ENCODE measurements at places on chromosomes 16 and 17.

DNA sequence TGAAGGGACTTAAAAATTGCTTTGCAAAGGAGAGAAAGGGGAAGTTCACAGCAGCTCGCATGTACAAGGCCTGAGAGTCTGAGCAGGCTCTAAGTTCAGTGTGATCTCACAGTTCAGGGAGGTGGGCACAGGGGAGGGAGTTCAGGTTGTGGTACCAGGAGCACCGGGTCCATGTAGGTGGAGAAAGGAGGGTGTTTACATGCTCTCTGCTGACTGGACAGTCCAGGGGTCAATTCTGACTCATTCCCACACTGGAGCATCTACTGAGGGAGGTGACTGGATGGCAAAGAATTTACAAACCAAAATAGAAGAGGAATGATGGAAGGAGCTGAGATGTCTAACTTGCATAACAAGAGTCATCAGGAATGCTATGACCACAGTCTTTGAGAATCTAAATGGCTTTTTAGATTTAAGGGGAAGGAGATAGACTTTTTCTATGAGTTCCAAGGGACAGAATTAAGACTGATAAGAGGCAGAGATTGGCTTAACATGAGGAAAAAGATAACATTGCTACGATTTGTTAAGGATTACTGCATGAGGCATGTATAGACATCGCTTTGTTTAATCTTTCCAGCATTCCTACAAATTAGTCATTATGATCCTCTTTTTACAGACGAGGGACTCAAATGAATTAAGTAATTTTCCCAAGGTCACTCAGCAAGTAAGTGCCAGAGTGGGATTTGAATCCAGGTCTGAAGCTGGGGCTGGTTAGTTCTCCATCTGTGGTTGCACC lies 29.9 kb downstream of the MIS12 start:
- no peak for DNase-seq

DNA sequence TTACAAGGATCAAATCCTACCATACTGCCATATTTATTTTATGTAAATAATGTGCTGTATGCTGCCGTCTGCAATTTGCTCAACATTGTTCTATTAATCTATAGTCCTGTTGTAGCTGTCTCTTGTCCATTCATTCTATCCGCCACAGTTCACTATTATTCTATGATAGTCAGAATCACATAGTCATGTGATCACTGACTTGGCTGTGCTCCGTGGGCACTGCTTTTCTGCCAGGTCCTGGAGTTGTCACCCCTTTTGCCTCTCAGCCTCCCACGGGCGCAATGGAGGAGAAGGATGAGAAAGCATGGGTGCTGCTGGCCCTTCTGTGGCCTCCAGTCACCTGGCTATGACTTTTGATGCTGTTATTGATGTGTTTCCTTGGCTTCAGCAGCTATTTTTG lies 37.3 kb upstream of the ANKFY1 start:
- no peak for DNase-seq

GRCh38 chr17:16491703-16492612 lies at the start of gene LRRC75A:
LRRC75A (minus strand) TSS chr17:16492193; CDS start chr17:16491990, 203 bp downstream.
- DNase-seq, result peak; percentile 29

- no peak for DNase-seq
Measured at GRCh38 chr17:17711641-17712162, 30.4 kb downstream of the RAI1 start.

GRCh38 chr16:84086341-84086740 lies 30.4 kb downstream of the MBTPS1 start:
- no peak for DNase-seq

GRCh38 chr16:89330177-89330856 lies 112.8 kb downstream of the ZNF778 start:
- no peak for DNase-seq

DNA sequence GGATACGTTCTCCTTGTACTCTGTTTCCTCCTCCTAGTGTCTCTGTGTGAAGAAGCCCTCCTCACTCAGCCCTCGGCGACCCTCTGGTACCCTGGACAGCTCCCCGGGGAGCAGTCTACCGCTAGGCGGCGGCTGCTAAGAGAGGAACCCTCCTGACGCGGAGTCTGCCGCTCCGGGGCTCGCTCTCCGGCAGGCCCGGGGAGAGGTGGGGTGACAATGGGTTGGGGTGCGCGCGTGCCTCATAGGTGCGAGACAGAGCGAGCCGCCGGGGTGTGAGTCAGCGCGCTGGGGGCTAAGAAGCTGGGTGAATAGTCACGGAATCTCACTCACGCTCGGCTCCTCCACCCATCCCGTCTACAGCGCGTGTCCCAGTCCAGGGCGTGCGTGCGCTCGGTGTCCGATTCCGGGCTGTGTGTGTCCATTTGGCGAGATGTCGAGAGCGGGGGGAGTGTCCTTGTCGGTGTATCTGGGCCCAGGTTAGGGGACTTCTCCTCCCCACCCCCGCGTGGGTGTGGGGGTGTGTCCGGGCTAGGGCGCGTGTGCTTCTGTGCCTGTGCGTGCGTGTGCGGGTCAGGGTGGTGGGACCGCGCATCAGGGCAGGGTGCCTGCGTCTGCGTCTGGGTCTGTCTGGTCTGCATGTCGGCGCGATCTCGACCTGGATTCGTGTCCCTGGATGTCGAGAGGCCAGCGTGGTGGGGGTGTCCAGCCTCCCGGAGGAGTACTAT lies 577 bp upstream of the HS3ST2 start:
- DNase-seq, result peak; percentile 5

- DNase-seq, result no peak
Measured at GRCh38 chr17:17189559-17189958, 16.6 kb downstream of the PLD6 start.

DNA sequence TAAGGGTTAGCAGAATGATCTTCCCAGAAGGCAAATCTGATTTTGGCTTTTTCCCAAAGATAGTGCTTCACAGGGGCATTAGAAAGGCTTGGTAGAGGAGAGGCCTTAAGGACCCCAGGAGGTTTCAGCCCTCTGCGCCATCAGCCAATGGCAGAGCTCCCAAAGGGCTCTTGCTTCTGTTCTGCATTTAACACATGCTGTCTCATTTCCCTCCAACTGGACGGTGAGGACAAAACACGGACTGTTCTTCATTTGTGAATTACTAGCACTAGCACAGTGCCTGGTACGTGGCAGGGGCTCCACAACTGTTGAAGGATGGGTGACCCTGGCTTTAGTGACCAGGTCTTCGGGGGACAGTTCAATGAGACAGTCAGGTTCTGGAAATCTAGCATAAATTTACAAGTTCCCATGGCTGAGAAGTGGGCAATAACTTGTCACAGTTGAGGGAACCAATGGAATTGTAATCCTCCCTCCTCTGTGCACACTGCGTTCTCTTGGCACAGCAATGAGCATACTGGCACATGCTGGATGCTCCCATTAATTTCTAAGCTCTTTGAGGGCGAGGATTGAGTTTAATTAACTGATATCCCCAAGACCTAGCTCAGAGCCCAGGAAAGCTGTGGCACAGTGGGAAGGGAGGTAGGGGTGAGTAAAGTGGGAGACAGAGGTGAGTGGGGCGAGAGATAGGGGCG lies 45.4 kb downstream of the COG7 start:
- DNase-seq, result no peak
